ENCODE measurements at places on chromosomes 13 and 19.

- DNase-seq: no peak
Measured at GRCh38 chr19:47512948-47513319, 1.9 kb downstream of the NAPA start.

- peak; percentile 32 for DNase-seq
Measured at GRCh38 chr19:38229585-38230073, 5.6 kb upstream of the DPF1 start.

DNA sequence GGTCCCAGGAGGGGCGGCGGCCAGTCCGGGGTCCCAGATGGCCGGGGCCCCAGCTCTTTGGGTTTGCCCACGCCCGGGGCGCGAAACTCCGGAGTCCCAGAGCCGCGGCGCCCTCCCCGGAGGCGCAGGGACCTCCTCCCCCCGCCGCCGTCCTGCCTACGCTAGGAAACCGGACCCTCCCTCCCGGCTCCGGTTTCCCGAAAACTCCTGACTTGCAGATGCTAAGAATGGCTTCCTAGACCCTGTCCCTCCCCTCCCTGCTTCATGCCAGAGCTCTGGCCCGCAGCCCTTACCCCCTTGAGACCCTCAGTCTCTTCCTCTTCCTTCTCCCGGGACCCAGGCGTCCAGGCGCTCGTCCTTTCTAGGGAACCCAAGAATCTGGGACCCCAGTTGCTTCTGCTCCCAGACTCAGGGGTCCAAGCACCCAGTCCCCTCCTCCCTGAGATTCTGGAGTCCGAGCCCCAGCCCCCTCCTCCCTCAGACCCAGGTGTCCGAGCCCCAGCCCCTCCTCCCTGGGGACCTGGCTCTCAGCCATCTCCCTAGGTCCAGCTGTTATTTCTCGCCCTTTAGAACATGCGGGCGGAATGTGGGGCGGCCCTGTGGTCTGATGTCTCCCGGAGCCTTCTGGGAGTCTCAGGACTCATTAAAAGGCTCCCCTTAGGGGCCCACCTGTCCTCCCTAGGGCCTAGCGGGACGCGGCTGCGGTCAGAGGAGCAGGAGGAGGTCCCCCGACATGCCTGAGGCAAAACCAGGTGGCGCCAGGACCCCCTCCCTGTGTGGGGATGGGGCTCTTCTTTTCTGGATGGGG lies at the start of gene MYBPC2:
Gene MYBPC2, plus strand, starts transcription at position 672 of the 808 bp plus-strand sequence. Its CDS starts 62 bp downstream, at position 734.
- no peak for DNase-seq

- no peak for DNase-seq
Measured at GRCh38 chr13:43291287-43292060, 268.1 kb downstream of the DNAJC15 start.

GRCh38 chr13:94859811-94860210 lies 147.5 kb upstream of the SOX21 start:
- no peak for DNase-seq

DNA sequence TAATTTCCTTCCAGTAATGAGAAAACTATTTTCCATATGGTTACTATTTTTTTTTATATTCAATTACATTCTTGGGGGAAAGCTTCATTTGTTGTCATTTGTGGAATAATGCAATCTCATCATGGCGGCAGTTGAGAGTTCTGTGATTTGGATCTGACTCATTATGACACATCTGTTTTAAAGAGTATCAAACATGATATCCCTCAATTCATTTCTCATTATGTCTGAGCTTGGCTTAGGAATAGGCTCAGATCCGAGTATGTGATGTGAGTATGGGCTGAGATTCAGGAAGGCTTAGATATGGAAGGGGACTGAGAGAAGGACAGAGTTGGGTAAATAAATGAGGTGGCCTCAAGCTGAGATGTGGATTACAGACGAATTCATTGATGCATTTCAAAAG lies 64.4 kb downstream of the POSTN start:
- peak; percentile 63 for DNase-seq

- DNase-seq: no peak
Measured at GRCh38 chr19:38781058-38781457, 7.7 kb upstream of the LGALS7 start.

- no peak for DNase-seq
Measured at GRCh38 chr19:47351548-47351947, 2.4 kb downstream of the DHX34 start.

GRCh38 chr13:44667943-44668342 lies 91.8 kb upstream of the TSC22D1 start:
- no peak for DNase-seq

DNA sequence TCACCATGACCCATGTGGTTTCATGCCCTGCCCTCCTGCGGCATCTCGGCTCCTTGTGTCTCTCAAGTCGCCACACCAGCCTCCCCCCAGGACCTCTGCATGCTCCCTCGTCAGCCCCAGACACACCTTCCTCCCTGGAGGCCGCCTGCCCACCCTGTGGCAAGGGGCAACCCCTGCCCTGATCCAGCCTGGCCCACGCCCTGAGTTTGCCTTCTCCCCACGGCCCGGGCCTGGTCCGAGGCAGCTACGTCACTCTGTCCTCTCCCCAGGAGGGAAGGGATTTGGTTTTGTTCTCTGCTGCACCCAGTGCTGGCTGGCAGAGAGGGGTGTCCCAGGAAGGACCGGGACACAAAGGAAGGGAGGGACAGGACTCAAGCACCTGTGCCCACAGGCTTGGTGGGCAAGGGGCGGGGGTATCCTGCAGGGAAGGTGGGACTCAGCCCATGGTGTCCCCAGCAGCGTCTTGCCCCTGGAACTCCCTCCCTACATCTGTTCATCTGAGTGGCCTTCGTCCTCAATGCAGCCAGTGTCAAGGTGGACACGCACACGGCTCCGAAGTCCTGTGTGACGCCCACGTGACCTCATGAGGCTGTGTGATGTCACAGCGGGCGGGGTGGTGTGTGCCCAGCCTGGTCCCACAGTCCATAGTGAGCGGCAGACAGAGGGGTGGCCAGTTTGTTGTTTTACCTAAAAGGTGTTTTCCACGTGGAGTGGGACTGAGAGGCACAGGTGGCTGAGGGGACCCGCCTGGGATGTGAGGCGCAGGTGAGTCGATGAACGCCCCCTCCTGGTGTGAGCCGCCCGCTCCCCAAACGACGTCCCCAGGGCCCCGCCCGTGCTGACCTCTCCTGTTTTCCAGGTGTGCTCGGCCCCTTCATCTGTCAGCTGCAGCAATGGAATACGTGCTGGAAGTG lies at the start of gene TEX29:
Gene TEX29, plus strand, starts transcription at position 645 of the 914 bp plus-strand sequence. Its CDS starts 249 bp downstream, at position 894.
- DNase-seq: no peak

DNA sequence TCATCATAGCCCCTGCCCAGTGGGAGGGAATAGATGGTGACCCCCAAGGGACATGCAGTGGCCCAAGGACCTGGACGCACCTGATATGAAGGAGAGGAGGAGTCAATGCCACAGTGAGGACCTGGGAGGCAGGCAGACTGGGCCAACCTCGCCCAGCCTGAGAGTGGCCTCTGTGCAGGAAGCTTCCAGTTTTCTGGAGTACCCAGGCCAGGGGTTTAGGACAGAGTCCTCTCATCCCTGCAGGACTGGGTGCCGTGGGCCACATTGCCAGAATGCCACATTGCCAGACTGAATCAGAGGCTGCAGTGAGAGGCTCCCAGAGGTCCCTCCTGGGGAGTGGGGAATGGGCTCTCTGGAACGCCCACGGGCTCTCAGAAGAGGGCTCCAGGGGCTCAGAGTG lies 82.9 kb upstream of the VSTM2B start:
- DNase-seq: no peak

DNA sequence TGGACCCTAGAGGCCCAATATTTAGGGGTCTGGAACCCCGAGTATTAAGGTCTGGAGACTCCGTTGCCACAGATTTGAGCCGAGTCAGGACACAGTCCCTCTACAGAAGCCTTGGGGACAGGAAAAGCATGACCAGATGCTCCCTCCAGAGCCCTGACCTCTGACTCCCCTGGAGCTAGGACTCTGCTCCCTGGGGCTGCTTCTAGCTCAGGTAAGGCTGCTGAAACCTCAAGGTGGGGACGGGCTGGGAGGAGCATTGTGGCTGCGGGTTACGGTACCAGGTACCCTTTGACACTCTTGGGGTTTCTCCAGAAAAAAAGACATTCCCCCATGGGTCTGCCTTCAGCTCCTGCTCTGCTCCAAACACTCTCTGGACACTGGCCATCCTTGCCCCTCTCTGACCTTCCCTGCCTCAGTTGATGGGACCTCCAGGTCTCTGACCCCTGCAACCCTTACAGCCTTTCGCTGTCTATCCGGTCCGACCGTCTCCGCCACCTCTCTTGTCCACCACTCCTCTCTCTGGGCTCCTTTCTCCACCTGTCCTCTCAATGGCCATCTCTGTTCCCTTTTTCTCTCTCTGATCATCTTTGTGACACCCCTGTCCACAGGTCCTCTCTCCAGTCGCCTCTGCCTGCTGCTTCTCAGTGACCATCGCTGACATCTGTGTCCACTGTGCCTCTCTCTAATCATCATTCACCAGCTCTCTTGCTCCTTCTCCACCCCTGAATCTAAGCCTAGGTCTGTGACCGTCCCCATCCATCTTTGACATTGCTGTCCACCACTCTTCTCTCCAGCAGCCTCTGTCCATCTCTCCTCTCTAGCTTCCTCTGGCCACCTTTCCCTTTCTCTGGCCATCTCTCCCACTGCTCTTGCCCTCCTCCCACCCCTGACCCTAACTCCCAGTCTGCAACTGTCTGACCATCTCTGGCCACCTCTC lies 1.4 kb downstream of the LRFN3 start:
- DNase-seq: no peak
